Mononuclear cell (primary cell): ENCODE measurements at places on chromosomes 5 and 9. TPM values are rescaled to one million over a fixed set of nuclear protein-coding genes. Genes with fewer than 3 reads are reported as not detected.

FOXD4L4 gene
- total RNA-seq, result not detected

ROPN1L gene
- total RNA-seq, result 0.42 TPM

RIC1 gene
- 62.9 TPM for total RNA-seq

ASB6 gene
- 17.8 TPM for total RNA-seq

STK32A gene
- total RNA-seq, result not detected

GARNL3 gene
- total RNA-seq, result 1.0 TPM

IL5 gene
- total RNA-seq, result not detected

SGCD gene
- total RNA-seq, result 0.10 TPM

ENTREP1 gene
- total RNA-seq, result not detected
